ENCODE measurements at places on chromosomes 6 and 20. TPM values are rescaled to one million over a fixed set of nuclear protein-coding genes. Genes with fewer than 3 reads are reported as not detected.

GRCh38 chr6:475314-475713, 83.8 kb downstream of the IRF4 start:
- no peak for DNase-seq

GRCh38 chr6:11902527-11902926, 109.6 kb upstream of the HIVEP1 start:
- DNase-seq, result no peak

The IRF4 gene
- total RNA-seq, result 438 TPM

- no peak for DNase-seq
Measured at GRCh38 chr6:5772408-5773120, 234.2 kb downstream of the NRN1 start.

- DNase-seq, result no peak
Measured at GRCh38 chr6:44105146-44105545, 22.1 kb downstream of the MRPL14 start.

All from activated naive CD8-positive, alpha-beta T cell treated with anti-CD3 and anti-CD28 coated beads for 36 hours (primary cell).